ENCODE measurements at places on chromosomes 5 and 9.

DNA sequence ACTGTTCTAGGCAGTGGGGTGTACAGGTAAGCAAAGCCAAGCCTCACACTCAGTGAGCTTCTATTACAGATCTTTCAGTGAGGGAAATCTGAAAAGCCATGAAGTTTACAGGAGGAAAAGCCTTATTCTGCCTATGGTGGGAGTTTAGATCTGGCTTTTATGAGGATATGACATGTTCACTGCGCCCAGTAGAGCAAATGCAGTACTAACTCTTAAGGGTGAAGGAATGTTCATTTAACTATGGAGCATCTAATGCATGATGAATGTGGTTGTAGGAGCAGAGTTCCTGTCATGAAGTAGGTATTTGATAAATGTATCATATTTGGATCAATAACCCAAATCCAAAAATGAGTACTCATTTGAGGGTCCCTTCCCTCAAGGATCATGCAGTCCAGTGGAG lies 230.2 kb upstream of the PAPPA start:
- no peak for DNase-seq

DNA sequence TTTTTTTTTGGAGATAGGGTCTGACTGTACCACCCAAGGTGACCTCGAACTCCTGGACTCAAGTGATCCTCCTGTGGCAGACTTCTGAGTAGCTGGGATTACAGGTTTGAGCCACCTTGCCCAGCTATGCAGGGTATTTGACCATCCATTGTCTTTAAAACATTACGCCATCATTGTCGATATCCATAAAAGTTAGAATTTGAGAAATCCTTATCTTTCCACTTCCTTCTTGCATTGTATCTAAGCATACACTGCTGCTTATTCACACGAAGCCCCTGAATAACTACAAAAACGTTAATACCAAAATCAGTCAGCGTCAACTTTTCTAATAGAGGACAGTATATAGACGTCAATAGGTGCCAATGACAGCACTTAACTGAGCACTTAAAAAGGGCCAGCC lies 5.4 kb upstream of the OTULINL start:
- DNase-seq, result no peak

DNA sequence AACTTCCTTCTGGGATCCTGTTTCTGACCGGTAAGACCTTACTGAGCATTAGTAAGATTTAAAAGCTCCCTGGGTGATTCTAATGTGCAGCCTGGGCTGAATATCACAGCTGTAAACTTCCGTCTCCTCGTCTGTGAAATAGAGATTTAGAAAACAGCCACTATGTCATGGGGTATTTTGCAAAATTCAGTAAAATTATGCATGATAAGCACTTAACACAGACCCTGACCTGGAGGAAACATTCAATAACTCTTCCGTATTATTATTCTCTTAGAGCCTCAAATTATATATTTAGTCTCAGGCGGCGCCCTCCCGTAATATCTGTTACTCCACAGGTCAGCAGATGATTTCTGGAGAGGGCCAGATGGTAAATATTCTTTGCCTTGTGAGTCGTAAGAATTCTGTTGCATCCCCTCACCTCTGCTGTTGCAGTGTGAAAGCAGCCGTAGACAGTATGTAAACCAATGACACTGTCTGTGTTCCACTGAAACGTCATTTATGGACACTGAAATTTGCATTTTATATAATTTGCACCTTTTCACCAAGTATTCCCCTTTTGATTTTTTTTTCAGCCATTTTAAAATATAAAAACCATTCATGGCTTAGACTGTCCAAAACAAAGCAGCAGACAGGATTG lies 39.2 kb upstream of the RARS1 start:
- no peak for DNase-seq

GRCh38 chr5:61801174-61801573 lies 469.1 kb downstream of the ZSWIM6 start:
- no peak for DNase-seq

GRCh38 chr9:80932181-80932580 lies 757.2 kb downstream of the TLE1 start:
- DNase-seq, result no peak

- no peak for DNase-seq
Observed at GRCh38 chr5:34657988-34658387, 1.9 kb downstream of the RAI14 start.

GRCh38 chr9:91426123-91426745 lies 2.6 kb upstream of the NFIL3 start:
- DNase-seq, result no peak

- no peak for DNase-seq
Observed at GRCh38 chr5:107806271-107806670, 135.5 kb upstream of the EFNA5 start.

GRCh38 chr9:75927356-75927755 lies 36.9 kb downstream of the PCSK5 start:
- DNase-seq, result no peak

DNA sequence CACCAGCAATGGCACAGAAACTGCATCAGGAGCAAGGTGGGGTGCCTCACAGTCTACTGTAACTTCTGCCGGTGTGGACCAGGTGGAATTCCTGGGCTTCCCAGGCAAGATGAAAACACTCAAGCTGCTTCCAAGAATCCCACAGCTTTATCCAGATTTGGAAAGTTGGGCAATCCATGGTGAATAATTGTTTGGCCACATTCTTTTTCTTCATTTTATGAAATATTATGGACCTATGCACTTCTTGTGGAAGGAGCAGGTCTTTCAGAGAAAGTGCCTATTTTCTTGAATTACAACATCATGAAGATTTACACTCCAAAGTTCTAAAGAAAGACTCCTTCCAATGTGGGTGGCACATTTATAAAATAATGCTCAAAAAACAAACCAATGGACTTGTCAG lies 503.6 kb downstream of the SEMA5A start:
- no peak for DNase-seq

DNA sequence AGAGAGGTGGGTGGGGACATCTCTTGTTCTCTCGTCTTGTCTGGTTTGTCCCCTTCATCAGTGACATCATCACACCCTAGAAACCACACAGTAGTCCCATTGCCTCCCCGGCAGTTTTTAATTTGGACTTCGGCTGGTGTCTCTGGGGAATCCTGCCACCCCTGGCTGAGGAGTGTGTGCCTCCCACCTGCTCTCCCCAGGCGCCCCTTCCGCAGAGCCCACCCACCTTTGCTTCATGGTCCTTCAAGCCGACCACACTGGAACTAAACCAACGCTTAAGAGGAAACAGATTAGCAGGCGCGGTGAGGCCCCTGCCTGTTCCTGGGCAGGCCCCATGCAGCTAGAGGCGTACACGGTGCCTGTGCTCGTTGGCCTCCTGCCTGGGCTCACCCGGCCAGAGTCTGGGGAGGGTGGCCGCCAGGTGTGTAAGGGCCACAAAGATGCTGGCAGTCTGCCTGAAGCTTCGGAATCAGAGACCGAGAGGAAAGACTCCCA lies 107.6 kb upstream of the SPRY4 start:
- no peak for DNase-seq

DNA sequence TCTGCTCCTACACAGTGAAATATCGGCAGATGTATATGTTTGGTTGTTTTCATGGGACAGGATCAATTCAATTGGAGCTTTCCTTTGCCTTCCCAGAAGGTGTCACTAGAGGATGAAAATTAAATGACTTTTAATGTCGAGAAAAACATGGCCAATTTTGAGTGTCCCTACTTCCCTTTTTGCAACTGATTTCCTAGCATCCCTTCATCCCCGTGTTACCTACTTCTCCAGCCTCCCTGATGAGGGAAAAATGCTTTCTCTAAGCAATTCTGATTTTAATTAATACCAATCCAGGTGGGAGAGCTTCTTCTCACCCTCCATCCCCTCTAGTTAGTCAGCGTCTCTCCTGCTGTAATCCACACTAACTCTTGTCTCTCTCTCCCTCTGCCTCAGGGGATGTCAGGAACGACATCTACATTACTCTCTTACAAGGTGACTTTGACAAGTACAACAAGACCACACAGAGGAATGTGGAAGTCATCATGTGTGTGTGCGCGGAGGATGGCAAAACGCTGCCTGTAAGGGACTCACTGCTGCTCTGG lies 64.9 kb downstream of the DOCK2 start:
- no peak for DNase-seq

DNA sequence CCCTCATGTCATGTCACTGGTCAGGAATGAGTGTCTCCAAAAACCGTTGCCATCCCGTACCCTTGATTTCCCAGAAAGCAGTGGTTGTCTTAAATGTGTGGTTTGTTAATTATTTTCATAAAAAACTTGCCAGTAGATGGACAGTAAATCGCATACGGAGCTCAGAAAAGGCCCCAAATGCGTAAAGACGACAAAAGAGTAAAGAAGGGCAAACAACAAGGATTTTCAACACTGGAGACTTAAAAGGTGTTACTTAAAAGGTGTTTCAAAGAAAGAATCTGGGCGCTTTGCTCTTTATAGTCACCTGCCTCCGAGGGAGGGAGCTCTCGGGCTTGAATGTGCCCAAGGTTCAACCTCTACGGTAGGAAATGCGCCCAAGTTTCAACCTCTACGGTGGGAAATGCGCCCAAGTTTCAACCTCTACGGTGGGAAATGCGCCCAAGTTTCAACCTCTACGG lies 734 bp downstream of the KIF27 start:
- DNase-seq, result no peak

- no peak for DNase-seq
Observed at GRCh38 chr5:40945111-40945510, 35.8 kb downstream of the C7 start.

DNA sequence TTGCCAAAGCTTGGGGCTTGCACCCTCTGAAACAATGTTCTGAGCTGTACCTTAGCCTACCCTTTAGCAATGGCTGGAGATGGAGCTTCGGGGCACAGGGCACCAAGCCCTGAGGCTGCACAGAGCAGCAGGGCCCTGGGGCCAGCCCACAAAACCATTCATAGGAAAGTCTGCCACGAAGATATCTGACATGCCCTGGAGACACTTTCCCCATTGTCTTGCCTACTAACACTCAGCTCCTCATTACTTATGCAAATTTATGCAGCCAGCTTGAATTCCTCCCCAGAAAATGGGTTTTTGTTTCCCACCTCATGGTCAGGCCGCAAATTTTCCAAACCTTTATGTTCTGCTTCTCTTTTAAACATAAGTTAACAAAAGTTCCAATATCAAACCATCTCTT lies 105.7 kb downstream of the DTWD2 start:
- DNase-seq, result no peak

- DNase-seq, result no peak
Observed at GRCh38 chr5:111227801-111228200, 3.6 kb downstream of the CAMK4 start.

DNA sequence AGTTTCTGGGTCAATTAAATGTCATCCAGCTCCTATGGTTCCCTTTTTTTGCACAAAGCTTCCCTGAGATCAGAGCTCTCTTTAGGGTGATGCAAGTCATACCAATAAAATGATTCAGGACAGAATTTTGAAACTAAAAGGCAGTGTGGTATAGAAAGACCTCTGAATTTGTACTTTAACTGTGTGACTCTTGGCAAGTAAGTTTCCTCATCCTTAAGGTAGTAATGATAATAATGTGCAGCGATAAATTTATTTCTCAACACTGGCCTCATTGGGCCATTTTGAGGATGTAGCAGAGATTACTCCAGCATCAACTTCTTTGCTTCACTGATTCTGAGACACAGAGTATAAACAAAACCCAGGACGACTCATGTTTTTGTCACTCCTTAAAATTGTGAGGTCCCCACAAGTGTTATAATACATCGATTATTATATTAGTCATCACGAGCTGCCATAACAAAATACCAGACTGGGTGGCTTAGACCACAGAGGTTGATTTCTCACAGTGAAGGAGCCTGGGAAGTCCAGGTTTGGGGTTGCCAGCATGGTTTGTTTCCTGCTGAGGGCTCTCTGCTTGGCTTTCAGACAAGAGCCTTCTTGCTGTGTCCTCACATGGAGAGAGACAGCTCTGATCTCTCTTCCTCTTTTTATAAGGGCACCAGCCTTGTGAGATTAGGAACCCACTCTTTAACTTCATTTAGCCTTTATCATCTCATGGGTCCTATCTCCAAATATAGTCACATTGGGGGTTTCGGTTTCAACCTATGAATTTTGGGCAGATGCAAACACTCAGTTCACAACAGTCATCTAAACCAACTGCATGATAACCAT lies 293.0 kb downstream of the ZNF608 start:
- no peak for DNase-seq

Data from vagina (tissue), 2 donors.